ENCODE measurements at places on chromosomes 12 and 14. TPM values are rescaled to one million over a fixed set of nuclear protein-coding genes. Genes with fewer than 3 reads are reported as not detected.

GRCh38 chr14:77416836-77417235, 6.5 kb downstream of the NOXRED1 start:
- H3K4me1 ChIP-seq, result no peaks in the 10 kb centered on the region
- no peaks in the 10 kb centered on the region for H3K36me3 ChIP-seq
- no peak overlapping the region for H3K4me3 ChIP-seq

DNA sequence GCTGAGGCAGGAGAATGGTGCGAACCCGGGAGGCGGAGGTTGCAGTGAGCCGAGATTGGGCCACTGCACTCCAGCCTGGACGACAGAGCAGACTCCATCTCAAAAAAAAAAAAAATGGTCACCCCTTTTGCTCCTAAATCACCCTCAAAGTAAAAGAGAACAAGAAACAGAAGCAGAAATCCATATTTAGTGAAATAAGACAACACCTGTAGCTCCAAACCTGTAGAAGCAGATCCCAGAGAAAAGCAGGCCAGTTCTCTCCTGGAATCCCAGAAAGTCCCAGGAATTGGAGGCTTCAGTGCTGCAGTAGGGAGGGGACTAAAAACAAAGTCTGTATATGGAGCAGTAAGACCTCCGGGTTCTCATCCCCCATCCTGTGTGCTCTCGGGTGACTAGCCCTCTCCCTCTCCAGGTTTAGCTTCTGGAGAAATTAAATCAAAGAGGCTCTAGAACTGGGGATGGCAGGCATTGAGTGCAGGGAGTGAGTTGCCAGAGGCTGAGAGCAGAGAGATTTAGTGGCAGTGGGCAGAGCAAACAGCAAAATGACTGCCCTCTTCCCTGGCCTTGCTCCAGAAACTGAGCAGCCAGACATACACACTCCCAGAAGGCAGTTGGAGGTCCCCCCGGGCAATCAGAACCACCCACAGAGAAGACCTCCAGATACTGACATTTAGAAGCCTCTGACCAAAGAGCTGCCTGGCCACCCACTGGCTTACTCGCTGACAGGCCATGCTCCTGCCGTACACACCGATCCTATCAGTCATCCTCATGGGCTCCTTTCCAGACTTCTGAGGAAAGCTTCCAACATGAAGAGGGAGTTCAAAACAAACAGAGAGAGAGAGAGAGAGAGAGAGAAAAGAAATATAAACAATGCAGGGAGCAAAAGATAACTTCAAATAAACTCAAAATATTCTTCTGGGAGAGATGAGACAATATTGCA, 6.3 kb upstream of the MLXIP start:
- no peak for DNase-seq
- H3K27me3 ChIP-seq, result no peaks in the 10 kb centered on the region
- no peaks in the 10 kb centered on the region for H3K36me3 ChIP-seq
- no peak overlapping the region for H3K27ac ChIP-seq

DNA sequence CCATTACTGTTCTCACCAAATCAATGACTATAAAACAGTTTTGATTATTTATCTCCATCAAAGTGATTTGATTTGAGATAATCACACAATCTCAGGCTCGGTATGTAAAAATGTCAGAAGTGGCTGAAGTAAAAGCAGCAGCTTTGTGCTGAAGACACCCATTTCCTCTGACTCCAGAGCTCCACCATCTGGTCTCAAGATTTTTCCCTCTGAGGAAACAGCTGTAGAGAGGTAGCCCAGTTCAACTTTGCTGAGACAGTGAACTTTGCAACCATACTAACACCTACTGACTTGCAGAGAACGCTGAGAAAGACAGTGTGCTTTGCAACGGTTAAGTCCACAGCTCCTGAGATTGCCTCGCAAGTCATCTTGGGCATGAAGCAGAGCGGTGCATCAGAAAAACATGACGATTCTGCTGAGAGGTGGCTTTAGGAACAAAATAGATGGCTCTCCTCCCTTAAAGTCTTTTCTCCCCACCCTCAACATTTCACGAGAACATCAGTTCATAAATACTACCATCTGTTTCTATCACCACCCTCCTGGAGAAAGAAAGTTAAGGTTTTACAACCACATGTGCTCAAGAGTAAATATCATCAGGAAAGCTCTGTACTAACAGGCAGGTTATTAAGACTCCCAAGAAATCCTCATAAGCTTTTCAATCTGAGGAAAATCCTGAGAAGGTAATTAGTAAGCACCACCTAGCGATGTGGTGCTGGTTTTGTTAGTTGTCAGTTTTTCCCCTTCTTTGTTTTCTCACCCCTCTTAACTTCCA, 34.8 kb downstream of the HIGD1C start:
- peaks cover 17% of the 10 kb centered on the region for H3K4me1 ChIP-seq
- no peaks in the 10 kb centered on the region for H3K27me3 ChIP-seq
- no peak overlapping the region for H3K4me3 ChIP-seq
- DNase-seq, result no peak
- peaks cover 2% of the 10 kb centered on the region for H3K36me3 ChIP-seq

DNA sequence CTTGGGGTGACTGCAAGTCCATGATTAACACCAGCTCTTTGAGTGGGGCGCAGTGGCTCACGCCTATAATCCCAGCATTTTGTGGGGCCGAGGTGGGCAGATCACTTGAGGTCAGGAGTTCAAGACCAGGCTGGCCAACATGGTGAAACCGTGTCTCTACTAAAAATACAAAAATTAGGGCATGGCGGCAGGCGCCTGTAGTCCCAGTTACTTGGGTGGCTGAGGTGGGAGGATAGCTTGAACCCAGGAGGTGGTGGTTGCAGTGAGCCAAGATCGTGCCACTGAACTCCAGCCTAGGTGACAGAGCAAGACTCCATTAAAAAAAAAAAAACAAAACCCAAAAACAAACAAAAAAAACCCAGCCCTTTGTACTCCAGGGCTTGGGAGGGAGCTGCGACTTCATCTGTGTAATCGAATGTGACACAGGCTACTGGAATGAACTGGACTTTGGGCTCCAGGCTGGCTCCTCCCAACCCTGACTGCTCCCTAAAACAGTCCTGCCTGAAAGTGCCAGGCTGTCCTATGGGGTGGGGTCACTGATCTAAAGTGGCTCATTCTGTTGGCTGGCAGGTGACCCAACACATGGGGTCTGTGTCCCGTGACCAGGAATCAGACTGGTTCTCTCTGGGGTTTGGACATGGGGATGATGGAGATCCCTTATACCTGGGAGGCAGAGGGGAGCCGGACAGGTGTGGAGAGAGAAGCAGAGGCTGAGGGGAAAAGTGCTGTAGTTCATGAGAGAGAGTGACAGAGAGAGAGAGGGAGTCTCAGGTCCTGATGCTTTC, 9.3 kb upstream of the C12orf43 start:
- no peak overlapping the region for H3K4me3 ChIP-seq
- no peaks in the 10 kb centered on the region for H3K36me3 ChIP-seq
- no peaks in the 10 kb centered on the region for H3K27me3 ChIP-seq
- H3K4me1 ChIP-seq, result no peaks in the 10 kb centered on the region
- H3K27ac ChIP-seq, result no peak overlapping the region

DNA sequence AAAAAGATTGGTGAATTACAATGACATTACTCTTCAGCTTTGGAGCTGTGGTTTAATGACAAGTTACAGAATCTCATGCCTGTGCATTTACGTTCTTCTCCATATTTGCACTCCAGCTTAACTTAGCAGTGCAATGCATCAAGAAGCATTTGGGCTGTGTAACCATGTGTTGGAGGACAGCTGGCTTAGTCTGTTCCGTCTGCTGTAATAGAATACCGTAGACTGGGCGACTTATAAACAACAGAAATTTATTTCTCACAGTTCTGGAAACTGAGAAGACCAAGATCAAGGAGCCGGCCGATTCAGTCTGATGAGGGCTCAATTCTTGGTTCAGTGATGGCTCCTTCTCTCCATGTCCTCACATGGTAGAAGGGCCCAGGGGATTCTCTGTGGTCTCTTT, 943.5 kb downstream of the BCL11B start:
- H3K4me1 ChIP-seq, result no peaks in the 10 kb centered on the region
- H3K27ac ChIP-seq, result no peak overlapping the region
- no peak overlapping the region for H3K4me3 ChIP-seq
- no peaks in the 10 kb centered on the region for H3K36me3 ChIP-seq

- H3K36me3 ChIP-seq, result peaks cover 14% of the 10 kb centered on the region
- H3K27me3 ChIP-seq, result no peaks in the 10 kb centered on the region
- H3K4me3 ChIP-seq, result peak overlapping the region; percentile 97
- H3K27ac ChIP-seq, result no peak overlapping the region
- H3K4me1 ChIP-seq, result peaks cover 13% of the 10 kb centered on the region
- DNase-seq, result no peak
Measured at GRCh38 chr14:103560691-103561090, 1.8 kb downstream of the BAG5 start.

DNA sequence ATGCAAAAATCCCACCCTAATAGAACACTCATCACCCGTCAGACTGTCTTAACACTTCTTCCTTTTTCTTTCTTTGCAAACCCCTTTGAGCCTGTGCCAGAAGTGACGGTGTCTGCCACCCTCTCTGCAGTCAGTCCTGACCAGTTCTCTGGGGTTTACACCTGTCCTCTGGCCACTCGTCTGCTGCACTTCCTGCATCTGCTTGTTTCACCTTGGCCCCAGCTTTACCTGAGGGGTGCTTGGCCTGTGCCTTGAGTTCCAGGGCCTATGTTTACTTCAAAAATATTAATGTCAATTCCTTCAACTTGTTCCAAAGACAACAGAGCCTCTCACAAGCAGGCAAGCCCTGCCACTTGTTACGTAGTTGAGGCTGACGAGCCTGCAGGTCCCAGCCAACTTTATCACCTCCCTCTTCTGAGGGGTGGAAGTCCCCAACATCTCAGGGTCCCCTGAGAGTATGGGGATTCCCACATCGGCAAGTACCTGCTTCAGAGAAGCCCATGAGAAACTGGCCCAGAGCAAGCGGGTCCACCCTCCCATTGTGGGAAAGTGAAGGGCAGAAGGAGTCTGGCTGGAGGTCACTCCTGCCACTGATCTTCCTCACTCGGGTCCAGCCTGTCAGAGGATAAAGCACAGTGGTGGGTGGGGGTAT, 205.4 kb downstream of the DAD1 start:
- no peaks in the 10 kb centered on the region for H3K27me3 ChIP-seq
- H3K27ac ChIP-seq, result peak overlapping the region; percentile 70
- DNase-seq, result peak; percentile 82
- H3K36me3 ChIP-seq, result no peaks in the 10 kb centered on the region
- H3K4me3 ChIP-seq, result peak overlapping the region; percentile 11

DNA sequence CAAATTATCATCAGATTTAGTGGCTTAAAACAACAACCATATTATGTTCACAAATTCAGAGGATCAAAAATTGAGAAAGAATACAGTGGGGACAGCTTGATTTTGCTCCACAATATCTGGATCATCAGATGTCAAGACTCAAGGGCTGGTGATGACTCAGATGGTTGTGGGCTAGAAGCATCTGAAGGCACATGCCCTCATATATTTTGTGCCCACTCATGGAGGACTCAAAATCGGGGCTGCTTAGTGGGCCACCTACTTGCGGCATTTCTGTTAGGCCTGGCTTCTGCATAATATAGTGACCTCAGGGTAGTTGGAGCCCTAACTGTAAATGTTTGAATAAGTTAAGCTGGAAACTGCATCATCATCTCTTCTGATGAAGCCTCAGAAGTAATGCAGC, 584.5 kb downstream of the SLC16A7 start:
- no peak overlapping the region for H3K27ac ChIP-seq
- no peak for DNase-seq
- no peaks in the 10 kb centered on the region for H3K27me3 ChIP-seq
- no peak overlapping the region for H3K4me3 ChIP-seq
- no peaks in the 10 kb centered on the region for H3K36me3 ChIP-seq

- H3K27ac ChIP-seq, result no peak overlapping the region
- no peak for DNase-seq
- H3K36me3 ChIP-seq, result no peaks in the 10 kb centered on the region
- H3K4me1 ChIP-seq, result no peaks in the 10 kb centered on the region
- H3K4me3 ChIP-seq, result no peak overlapping the region
Measured at GRCh38 chr12:62581288-62582064, 114.8 kb downstream of the MON2 start.

KRT4 gene
- total RNA-seq, result not detected

ASPG gene
- total RNA-seq, result 0.29 TPM

DNAJC22 gene
- total RNA-seq, result 0.19 TPM

KRT2 gene
- total RNA-seq, result 0.08 TPM

DHRS2 gene
- 0.58 TPM for total RNA-seq

TFCP2 gene
- total RNA-seq, result 22.3 TPM

LTBP2 gene
- total RNA-seq, result 0.16 TPM

CDC42BPB gene
- total RNA-seq, result 20.3 TPM

TXNDC16 gene
- 7.9 TPM for total RNA-seq

NXPH4 gene
- 0.26 TPM for total RNA-seq

OTX2 gene
- total RNA-seq, result 0.27 TPM
